GM13977 (cell line): ENCODE measurements at places on chromosomes 12 and 14.

DNA sequence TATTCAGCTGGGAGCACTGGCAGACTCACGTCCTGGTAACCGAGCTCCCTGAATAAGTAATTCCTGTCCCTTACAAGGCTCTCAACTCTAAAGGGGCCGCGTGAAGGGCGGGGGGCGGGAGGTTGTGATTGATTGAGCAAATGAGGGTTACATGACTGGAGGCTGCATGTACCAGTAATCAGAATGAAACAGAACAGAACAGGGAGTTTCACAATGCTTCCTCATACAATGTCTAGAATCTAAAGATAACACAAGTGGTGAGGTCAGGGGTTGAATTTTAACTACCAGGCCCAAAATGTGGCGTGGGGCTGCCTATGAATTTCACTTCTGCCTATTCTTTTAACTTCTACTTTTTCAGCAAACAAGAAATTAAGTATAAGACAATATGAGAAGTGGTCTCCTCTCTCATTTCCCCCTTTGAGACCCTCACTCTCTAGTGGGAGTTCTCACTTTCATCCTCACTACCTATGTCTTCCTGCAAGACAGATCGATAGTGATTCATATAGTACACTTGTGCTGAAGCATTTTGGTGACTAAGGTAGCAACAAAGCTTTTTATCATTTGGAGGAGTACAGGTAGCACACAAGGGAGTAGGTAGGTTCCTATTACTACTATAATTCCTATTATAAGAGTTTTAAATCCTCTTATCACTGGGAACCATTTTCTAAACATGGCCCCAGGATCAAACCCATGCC is 239.8 kb downstream of the KTN1 start:
- no peak for DNase-seq

DNA sequence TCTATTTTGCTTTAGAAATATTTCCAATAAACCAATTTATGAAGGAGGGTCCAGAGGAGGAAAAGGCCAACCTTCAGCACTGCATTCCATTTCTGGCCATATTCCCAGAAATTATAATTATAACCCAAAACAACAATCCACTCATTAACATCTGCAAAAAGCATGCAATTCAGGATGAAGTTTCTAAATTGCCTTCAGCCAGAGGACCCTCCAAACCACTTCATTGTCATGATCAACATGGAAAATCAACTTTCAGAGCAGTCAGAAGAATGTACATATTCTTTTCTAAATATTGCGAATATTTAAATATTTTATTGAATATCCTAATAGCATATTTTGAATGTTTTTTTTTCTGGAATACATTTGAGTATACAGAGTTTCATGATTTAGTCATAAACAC is 332.6 kb upstream of the TMEM132C start:
- no peak for DNase-seq

- peak; percentile 22 for DNase-seq
These were observed 212.1 kb downstream of the GXYLT1 start for GRCh38 chr12:41932470-41932991.

DNA sequence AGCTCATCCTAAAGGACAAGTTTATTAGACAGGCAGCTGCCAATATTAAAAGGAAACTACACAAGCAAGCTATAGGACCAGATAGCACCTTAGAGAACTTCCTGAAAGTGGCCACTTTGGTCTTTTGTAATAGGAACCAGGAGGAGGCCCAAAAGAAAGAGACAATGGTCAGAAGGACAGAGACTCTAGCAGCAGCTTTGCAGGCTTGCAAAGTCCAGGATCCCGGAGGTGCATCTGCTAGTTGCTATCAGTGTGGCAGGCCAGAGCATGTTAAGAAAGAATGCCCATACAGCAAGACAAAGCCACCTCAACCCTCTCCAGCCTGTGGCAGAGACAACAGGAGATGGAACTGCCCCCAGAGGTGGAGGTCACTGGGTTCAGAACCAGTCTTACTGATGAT is 23.4 kb downstream of the APOBEC1 start:
- no peak for DNase-seq

DNA sequence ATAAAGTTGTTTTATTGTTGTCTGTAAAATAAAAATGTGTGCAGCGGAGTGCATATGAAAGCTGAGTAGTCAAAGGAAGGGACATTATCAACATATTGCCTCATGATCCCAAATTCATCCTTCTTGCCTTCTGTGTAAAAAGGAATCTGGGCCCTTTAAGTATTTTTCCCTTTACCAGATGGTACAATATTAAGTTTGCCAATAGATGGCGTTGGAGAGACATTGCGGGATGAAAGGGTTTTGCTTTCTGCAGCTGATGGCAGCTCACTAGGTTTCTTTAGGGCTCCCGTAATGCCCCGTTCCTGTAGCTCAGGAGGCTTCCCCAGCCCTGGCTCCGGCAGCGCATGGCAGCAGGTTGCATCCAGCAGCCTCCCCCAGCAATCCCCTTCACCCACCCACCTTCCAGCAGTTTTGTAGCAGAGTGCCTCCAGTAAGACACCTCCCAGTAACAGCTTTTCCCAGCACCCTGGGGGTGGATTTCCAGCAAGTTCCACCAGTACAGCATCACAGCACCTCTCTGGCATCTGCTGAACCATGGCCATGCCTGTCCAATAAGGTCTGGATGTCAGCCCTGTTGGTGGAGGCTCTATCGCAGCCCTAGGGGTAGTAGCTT is 354.4 kb downstream of the MED13L start:
- peak; percentile 48 for DNase-seq

DNA sequence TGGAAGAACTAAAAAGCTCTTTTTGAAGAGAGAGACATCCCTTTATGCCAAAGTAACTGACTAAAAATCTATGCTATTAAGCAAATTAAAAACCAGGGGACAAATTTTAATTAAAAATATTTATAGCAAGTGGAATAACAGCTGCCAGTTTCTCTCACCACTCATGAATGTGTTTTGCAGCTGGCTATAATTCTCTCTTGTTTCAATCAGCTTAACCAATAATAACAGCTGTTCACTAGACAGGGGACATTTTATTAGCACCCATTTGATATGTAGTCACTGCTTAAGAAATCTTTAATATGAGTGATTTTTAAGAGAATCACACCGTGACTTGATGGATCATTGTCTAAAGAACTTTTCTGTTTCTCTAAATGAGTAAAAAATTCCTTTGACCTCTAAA is 34.2 kb upstream of the KRR1 start:
- DNase-seq, result no peak

- DNase-seq, result no peak
These were observed 61.7 kb upstream of the DDX11 start for GRCh38 chr12:31011746-31012566.

GRCh38 chr12:121796855-121797751 is 3.6 kb upstream of the RHOF start:
- no peak for DNase-seq

- no peak for DNase-seq
These were observed 105.8 kb downstream of the PRKD1 start for GRCh38 chr14:29821661-29822429.

DNA sequence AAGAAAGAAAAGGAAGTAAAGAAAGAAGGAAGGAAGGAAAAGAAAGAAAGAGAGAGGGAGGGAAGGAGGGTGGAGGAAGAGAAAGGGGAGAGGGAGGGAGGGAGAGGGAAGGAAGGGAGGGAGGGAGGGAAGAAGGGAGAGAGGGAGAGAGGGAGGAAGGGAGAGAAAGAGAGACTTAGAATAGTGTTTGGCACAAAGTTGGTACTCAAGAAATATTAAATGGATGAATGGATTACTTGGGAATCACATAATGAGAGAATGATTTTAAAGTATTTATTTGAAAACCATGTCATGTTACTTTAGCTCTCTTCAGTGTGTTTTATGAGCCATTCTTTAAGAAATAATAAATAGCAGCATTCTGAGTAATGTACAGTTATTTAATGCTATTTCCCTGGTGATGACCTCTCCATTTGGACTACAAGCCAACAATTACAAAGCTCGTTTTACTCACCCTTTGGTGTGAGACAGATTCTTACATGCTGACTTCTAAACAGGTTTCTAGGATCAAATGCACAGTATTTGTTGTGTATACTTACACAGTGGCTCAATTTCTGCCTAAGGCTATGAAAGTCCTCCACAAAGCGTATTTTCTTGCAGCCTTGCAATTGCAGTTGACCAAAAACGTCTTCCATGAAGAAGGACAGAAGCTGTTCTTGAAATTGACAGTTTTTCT is 861 bp downstream of the IL26 start:
- no peak for DNase-seq

GRCh38 chr12:91877022-91877421 is 268.6 kb downstream of the BTG1 start:
- DNase-seq, result no peak

DNA sequence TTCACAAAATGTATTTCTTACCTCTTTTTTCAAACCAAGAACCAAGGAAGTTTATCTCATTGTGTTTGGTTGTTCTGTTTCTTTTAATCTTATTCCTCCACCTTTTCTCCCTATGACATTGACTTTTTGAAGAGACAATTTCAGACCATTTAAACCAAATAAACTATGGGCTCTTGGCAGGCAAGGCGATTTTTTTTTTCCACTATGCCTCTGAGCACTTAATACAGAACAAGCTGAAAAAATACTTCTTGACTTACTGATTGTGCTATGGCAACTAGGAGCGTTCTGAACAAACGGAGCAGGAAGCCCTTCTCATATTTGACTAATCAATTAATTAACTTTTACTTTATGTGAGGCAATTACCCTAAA is 98.0 kb downstream of the ZNF664 start:
- DNase-seq, result no peak

DNA sequence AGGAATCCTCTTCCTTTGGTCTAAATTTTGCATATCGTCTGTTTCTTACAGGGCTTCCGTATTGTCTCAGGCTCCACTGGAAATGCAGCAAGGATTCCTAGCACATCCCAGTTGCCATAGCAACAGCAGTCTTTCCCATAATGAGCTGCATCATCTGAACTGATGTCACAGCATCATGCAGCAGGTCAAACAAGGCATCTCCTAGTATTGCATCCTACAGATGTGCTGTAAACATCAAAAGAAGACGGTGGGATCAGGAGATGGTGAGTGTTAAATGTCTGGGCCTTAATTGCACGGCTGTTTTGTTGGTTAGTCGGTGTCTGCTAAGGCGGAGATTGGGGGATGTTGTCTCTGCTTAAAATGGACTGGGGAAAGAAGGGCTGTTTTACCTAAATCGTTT is at the start of gene AKAP6:
TSS of gene AKAP6 (plus strand) at position 153 of the 400 bp plus-strand sequence. CDS start 104,196 bp downstream, outside the sequence.
- DNase-seq, result no peak

DNA sequence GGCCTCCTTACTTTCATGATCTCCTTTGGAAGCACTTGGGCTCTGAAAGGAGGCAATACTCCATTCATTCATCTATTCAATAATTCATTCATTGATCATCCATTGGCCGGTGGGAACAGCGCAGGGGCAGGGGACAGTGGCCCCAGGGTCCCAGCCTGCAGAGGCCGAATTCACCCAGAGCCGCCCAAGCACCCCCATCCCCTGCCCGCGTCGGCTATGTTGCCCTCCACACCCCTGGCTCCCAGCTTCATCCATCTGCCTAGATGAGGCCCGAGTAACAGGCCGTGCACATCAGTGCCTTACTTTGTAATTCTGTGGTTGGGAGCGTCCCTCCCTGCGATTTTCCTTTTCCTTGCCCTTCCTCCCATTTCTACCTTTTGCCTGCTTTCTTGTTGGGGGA is 3.2 kb downstream of the AMN start:
- DNase-seq, result no peak

- DNase-seq, result no peak
These were observed 337.7 kb downstream of the TMEM121 start for GRCh38 chr14:105864116-105864515.

DNA sequence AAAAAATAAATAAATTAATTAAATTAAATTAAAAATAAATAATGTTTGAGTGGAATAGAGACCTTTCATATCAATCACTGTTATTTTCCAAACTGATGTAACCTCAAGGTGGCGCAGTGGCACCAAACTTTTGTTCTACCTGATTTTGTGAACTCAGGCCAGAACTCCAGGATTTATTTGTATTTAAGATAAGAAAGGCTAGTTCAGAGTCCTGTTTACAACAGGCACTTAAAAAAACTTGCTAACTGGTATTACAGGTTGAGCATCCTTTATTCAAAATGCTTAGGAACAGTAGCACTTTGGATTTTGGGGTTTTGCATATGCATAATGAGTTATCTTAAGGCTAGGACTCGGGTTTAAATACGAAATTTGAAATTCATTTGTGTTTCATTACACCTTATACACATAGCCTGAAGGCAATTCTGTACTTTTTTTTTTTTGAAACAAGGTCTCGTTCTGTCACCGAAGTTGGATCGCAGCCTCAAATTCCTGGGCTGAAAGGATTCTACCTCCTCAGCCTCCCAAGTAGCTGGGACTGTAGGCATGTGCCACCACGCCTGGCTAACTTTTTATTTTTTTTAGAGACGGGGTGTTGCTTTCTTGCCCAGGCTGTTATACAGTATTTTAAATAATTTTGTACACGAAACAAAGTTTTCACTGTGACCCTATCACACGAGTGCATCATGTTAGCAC is 32.4 kb downstream of the YY1 start:
- no peak for DNase-seq

DNA sequence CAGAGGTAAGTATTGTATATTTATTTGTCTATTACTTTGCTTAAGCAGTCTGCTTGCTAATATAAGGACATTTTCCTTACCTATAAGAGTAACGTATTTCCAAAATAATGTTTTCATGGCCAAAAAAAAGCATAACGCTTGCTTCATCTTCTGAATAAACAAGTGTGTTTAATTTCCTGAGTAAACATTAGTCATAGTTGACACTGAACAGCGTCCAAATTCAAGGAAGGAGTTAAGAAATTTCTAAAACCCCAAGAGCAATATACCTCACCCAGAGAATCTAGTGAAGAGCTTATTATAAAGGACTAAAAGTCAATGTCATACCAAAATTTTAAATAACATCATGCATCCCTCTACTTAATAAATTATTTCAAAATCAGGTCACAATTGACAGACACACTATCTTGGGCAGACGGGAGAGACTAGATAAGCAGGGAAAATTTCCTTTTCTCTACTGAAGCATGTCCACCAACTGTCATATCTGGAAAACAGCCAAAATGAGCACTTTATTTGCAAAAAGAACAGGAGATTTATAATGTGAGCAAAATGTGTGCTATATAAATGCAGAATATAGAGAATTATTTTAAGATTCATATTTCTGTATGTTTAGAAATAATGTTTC is 25.1 kb downstream of the ANKS1B start:
- DNase-seq, result no peak

DNA sequence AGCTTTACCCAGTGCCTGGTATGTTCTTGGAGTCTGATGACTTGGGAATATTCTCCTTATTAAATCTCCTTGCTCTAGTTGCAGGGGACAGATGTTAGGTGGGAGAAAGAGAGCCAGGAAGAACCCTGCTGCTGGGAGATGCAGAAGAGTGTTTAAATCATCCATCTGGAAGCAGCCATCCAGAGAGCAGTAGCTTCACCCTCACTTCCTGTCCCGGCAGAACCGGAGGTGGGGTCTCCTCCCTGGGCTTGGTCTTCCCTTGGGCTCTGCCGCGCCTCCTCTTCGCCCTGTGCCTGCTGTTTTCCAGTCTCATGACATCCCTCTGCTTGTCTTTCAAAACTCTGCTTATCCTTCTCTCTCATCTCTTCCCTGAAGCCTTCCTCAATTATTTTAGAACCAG is 15.5 kb downstream of the B4GALNT3 start:
- DNase-seq, result no peak

GRCh38 chr12:94832780-94833681 is 170.5 kb downstream of the NDUFA12 start:
- DNase-seq, result no peak

GRCh38 chr12:2358986-2359658 is 306.3 kb downstream of the CACNA1C start:
- DNase-seq, result no peak
